ENCODE measurements at places on chromosomes 4 and X. TPM values are rescaled to one million over a fixed set of nuclear protein-coding genes. Genes with fewer than 3 reads are reported as not detected.

The FGF5 gene
- polyA plus RNA-seq: not detected

The DUX4 gene
- not detected for polyA plus RNA-seq

The NPY1R gene
- not detected for polyA plus RNA-seq

The CT83 gene
- not detected for polyA plus RNA-seq

The IGSF1 gene
- polyA plus RNA-seq: not detected

The MTNR1A gene
- not detected for polyA plus RNA-seq

The IL9R gene
- 0.22 TPM for polyA plus RNA-seq

The H2BW1 gene
- not detected for polyA plus RNA-seq

The CNOT6L gene
- 50.5 TPM for polyA plus RNA-seq

GRCh38 chr4:133147286-133147821 lies 1.7 kb upstream of the PCDH10 start:
- H3K27ac ChIP-seq: no peak overlapping the region
- no peaks in the 10 kb centered on the region for H3K4me1 ChIP-seq
- H3K36me3 ChIP-seq: no peaks in the 10 kb centered on the region
- H3K4me3 ChIP-seq: no peak overlapping the region
- no peaks in the 10 kb centered on the region for H3K27me3 ChIP-seq

- H3K36me3 ChIP-seq: no peaks in the 10 kb centered on the region
- no peaks in the 10 kb centered on the region for H3K4me1 ChIP-seq
- no peak overlapping the region for H3K4me3 ChIP-seq
- DNase-seq: peak; percentile 44
These were observed 251.4 kb upstream of the DDX53 start for GRCh38 chrX:22748093-22748999.

- no peaks in the 10 kb centered on the region for H3K4me1 ChIP-seq
- H3K36me3 ChIP-seq: no peaks in the 10 kb centered on the region
These were observed 23.2 kb upstream of the RASL11B start for GRCh38 chr4:52838729-52839586.

DNA sequence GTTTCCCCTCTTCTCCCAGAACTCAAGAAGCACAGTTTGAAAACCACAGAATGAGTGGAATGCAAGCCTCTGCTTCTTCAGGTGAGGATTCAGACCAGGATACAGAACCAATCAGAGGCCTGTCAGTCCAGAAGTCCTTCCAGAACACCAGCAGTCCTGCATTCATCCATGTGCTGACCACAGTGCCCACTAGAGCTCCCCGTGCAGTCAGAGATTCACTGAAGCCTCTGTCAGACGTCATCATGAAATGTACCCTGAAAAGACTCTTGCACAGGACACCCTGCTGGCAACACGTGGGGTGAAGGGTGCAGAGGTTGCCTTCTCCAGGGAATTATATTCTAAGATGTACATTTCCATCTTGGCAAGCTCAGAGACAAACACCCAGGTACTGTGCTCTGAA lies 75.9 kb upstream of the LSM6 start:
- DNase-seq: no peak
- no peak overlapping the region for H3K27ac ChIP-seq
- H3K4me1 ChIP-seq: no peaks in the 10 kb centered on the region

GRCh38 chrX:122641826-122642225 lies 542.3 kb upstream of the GRIA3 start:
- no peaks in the 10 kb centered on the region for H3K4me1 ChIP-seq
- H3K4me3 ChIP-seq: no peak overlapping the region
- no peak for DNase-seq
- no peaks in the 10 kb centered on the region for H3K27me3 ChIP-seq
- H3K27ac ChIP-seq: no peak overlapping the region
- no peaks in the 10 kb centered on the region for H3K36me3 ChIP-seq

DNA sequence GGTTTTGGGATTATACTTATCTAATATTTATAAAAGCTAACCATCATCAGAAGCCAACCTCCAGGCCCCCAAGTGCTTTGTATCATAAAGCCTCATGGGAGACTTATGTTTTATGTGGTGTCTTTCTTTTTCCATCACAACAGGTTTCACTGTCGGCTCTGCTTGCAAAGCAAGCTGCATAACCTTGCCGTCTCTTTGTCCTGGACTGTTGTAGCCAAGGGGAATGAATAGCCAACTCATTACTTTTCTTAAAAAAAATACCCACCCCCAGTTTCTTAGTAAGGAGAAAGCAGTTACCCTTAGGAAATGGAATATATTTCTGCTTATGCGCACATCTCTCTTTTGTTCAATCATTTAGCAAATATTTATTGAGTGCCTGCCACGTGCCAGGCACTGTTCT lies 40.7 kb downstream of the FAM184B start:
- H3K4me3 ChIP-seq: no peak overlapping the region
- no peaks in the 10 kb centered on the region for H3K36me3 ChIP-seq
- H3K27me3 ChIP-seq: peaks cover 2% of the 10 kb centered on the region
- no peak for DNase-seq
- no peak overlapping the region for H3K27ac ChIP-seq

- no peak for DNase-seq
- H3K27ac ChIP-seq: no peak overlapping the region
- H3K4me3 ChIP-seq: no peak overlapping the region
These were observed 12.5 kb downstream of the ZBTB33 start for GRCh38 chrX:120262859-120263708.

- H3K4me3 ChIP-seq: peak overlapping the region; percentile 63
- no peaks in the 10 kb centered on the region for H3K4me1 ChIP-seq
- H3K36me3 ChIP-seq: no peaks in the 10 kb centered on the region
- no peak overlapping the region for H3K27ac ChIP-seq
These were observed 1.4 kb downstream of the ADGRA3 start for GRCh38 chr4:22514481-22514880.

DNA sequence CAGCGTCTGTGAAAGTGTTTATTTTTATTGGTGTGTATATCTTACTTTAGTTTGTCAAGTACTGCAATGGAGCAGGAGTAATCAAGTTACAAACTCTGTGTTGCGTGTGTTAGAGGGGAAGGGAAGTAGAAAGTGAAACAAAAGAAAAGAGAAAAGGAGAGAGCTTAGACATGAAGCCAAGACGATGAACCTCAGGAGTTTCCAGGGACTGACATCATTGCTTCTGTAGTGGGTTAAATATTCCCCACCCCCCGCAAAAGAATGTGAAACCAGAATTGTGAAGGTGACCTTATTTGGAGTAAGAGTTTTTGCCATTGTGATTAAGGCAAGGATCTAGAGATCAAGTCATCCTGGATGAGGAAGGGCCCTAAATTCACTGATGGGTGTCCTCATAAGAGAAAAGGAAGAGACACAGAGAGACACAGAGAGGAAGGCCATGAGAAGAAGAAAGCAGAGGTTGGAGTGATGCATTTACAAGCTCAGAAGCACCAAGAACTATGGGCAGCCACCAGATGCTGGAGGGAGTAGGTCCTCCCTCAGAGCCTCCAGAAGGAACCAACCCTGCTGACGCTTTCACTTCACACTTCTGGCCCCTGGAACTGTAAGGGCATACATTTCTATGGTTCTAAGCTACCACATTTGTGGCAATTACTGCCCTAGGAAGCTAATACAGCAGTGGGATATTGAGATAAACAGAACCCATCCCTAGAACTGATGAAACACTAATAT lies 173.6 kb upstream of the SFRP2 start:
- H3K27ac ChIP-seq: no peak overlapping the region
- H3K36me3 ChIP-seq: no peaks in the 10 kb centered on the region
- DNase-seq: no peak
- H3K27me3 ChIP-seq: no peaks in the 10 kb centered on the region
- H3K4me3 ChIP-seq: no peak overlapping the region
- H3K4me1 ChIP-seq: no peaks in the 10 kb centered on the region

DNA sequence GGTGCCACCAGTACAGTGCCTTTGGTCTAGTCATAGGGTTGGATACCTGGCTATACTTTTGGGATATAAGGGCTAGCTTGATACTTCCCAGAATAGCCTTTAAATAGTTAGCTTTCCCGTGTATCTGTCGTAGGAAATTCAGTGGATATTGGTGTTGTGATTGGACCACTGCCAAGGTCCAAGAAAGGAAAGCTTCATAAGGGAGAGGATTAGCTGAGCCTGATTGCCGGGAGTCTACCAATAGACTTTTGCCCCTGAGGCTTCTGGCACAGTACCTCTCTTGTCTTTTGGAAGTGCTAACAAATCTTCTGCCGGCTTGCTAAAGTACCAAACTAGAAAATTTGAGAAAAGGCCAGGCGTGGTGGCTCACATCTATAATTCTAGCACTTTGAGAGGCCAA lies 350.6 kb downstream of the CHIC1 start:
- H3K4me1 ChIP-seq: no peaks in the 10 kb centered on the region
- no peak overlapping the region for H3K4me3 ChIP-seq
- H3K36me3 ChIP-seq: no peaks in the 10 kb centered on the region
- H3K27ac ChIP-seq: no peak overlapping the region
- no peak for DNase-seq

- no peaks in the 10 kb centered on the region for H3K4me1 ChIP-seq
- DNase-seq: no peak
- no peaks in the 10 kb centered on the region for H3K27me3 ChIP-seq
- no peaks in the 10 kb centered on the region for H3K36me3 ChIP-seq
- no peak overlapping the region for H3K27ac ChIP-seq
These were observed 26.3 kb downstream of the UPF3B start for GRCh38 chrX:119826399-119826959.

- H3K36me3 ChIP-seq: no peaks in the 10 kb centered on the region
- no peak overlapping the region for H3K4me3 ChIP-seq
- no peaks in the 10 kb centered on the region for H3K27me3 ChIP-seq
- DNase-seq: no peak
These were observed 47.7 kb upstream of the SYTL5 start for GRCh38 chrX:37958525-37959211.

- no peaks in the 10 kb centered on the region for H3K27me3 ChIP-seq
- H3K4me1 ChIP-seq: no peaks in the 10 kb centered on the region
- no peak for DNase-seq
- H3K27ac ChIP-seq: no peak overlapping the region
- H3K36me3 ChIP-seq: no peaks in the 10 kb centered on the region
These were observed 210.7 kb downstream of the DHX15 start for GRCh38 chr4:24373704-24374103.

- no peak overlapping the region for H3K4me3 ChIP-seq
- DNase-seq: peak; percentile 20
- no peaks in the 10 kb centered on the region for H3K36me3 ChIP-seq
- H3K27me3 ChIP-seq: no peaks in the 10 kb centered on the region
- no peaks in the 10 kb centered on the region for H3K4me1 ChIP-seq
These were observed 63.1 kb downstream of the SLC10A7 start for GRCh38 chr4:146458594-146458993.

DNA sequence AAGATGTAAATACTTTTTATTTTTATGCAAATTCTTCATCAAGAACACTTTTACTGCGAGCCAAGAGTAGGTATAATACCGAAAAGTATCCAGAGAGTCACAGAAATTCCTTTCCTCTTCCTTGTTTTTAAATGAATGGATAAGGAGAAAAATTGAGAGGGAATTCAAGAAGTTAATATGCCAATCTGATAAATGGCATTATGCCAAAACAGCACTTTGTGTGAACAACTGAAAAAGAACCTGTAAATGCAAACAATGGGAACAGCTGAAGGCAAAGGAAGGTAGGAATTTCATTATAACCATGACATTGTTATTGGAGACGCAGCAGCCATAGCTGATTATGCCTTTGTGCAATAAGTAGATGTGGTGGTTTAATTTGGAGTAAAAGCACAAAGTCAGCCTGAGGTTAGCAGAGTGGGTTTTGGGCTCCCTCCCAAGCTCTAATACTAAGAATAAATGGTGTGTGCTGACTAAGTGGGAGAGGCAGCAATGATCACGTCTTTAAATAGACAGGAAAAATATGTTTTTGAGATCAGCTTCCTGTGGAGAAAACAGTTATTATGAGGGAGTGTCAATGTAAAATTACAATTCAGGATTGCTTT lies 209.8 kb upstream of the NDST4 start:
- DNase-seq: no peak
- no peaks in the 10 kb centered on the region for H3K4me1 ChIP-seq
- no peaks in the 10 kb centered on the region for H3K27me3 ChIP-seq
- no peak overlapping the region for H3K27ac ChIP-seq

DNA sequence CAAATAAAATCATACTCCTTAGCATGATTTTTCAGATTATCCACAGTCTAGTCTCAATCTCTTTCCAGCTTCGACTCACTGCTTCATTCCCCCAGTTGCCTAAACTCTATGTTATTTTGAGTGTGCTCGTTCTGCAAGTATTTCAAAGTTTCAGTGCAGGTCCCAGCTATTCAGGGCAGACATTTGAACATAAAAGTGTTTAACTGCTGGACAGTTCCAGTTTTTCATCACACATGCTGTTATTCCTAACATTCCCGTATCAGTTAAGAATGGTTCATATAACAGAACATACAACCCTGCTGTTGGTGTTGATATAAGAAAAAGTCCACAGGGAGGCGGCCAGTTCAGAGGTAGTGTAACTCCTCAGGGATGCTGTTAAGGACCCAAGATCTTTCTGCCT lies 113.3 kb downstream of the SLIT2 start:
- H3K27ac ChIP-seq: no peak overlapping the region
- DNase-seq: no peak
- no peaks in the 10 kb centered on the region for H3K4me1 ChIP-seq
- H3K4me3 ChIP-seq: no peak overlapping the region

- H3K36me3 ChIP-seq: no peaks in the 10 kb centered on the region
- DNase-seq: no peak
- H3K4me3 ChIP-seq: no peak overlapping the region
- no peaks in the 10 kb centered on the region for H3K4me1 ChIP-seq
- H3K27ac ChIP-seq: no peak overlapping the region
- H3K27me3 ChIP-seq: no peaks in the 10 kb centered on the region
These were observed 2185.9 kb upstream of the TENM3 start for GRCh38 chr4:180057299-180057721.

- no peak for DNase-seq
- H3K27me3 ChIP-seq: no peaks in the 10 kb centered on the region
- no peaks in the 10 kb centered on the region for H3K36me3 ChIP-seq
- H3K4me3 ChIP-seq: no peak overlapping the region
- no peak overlapping the region for H3K27ac ChIP-seq
These were observed 376.4 kb upstream of the NOCT start for GRCh38 chr4:138639018-138639741.

DNA sequence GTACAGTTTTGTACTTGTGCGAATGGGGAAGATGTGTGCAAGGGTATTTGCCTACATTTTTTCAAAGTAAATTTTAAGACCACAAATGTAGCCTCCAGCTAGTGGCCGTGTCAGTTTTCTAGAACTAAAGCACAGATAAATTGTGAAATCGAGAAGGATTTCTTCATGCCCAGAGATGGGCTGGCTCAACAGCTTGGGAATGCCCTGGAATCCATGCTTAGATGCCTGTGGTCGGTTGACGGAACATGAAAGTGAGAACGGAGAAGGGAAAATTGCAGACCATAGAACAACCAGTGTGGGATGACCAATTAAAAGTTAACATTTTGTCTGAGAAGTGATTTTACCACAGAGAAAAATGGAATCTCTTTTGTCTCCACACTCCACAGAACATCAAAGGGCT lies 73.2 kb upstream of the VCX2 start:
- H3K27me3 ChIP-seq: no peaks in the 10 kb centered on the region
- DNase-seq: no peak
- no peaks in the 10 kb centered on the region for H3K4me1 ChIP-seq
- H3K4me3 ChIP-seq: no peak overlapping the region
